ENCODE measurements at places on chromosomes 3 and 15.

DNA sequence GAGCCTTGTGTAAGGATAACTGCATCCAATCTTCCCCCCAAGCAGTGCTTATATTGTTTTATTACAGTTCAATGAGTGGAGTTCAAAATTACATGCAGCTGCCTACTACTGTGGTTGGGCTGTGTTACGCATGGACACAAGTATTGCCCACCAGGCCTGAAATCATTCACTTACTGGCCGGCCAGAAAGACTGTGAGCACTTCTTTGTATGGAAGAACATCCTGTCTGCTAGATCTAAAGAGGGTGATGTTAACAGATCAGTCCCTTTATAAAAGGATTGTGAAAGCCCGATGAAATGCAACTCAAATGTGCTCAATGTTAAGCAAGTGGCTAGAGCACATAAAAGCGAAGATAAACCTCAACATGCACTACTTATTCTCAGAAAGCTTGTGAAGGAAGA is 132.5 kb downstream of the FOXP1 start:
- DNase-seq: no peak

DNA sequence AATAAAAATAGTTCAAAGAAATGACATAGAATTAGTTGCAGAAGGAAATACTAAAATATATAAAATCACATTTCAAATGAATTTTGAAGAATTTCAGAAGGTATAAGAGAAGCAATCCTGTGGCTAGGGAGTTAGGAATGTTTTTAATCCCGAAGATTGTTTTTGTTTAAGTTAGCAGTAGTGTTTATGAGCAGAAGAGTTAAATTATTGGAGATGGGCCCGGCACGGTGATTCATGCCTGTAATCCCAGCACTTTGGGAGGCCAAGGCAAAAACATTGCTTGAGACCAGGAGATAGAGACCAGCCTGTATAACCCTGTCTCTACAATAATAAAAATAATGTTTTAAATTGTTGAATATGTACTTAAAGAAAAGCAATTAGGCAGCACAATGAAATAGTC is 432.5 kb downstream of the MFSD1 start:
- DNase-seq: no peak

DNA sequence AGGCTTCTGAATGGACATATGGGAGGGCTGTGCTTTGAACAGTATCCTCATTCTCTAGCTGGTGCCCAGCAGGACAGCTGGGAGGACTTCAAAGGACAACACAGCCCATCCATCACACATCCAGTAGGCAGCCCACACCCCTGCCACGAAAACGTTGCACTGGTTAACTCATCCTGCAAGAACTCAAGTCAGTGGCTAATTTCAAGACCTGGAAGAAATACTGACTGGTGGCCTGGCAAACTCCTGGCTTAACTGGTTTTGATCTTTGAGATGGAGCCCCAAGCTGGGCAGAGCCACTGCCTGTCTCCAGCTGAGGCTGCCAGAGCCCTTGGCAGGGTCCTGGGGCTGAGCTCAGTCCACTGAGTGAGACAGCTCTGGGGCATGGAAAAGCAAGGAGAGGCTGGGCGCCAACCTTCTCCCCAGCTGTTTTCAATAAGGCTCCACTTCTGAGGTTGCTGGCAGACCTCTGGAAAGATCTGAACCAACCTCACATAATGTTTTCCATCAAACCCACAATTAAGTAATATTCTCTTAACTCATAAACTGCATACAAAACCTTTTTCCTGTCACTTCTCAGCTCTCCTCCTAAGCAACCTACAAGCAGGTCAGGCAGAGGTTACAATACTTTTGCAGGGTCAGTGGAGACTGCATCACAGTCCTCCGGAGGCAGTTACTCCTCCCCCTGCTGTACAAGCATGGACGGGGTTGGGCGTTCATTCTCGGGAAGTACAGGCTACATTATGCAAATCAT is 110.3 kb downstream of the MYLK start:
- no peak for DNase-seq

DNA sequence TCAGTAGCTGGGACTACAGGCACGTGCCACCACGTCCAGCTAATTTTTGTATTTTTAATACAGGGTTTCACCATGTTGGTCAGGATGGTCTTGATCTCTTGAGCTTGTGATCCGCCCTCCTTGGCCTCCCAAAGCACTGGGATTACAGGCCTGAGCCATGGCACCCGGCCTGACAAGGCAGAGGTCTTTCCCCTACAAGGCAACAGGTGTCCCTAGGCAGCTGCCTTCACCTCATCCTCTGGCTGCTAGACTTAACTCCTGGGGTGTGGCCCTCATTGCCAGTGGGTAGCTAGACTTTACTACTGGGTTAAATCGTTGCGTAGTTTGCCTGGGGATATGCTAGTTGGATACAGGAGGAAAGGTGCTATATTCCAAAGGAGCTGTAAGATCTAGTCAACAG is 81.4 kb downstream of the CHRD start:
- DNase-seq: no peak

GRCh38 chr3:32937331-32937730 is 14.1 kb upstream of the CCR4 start:
- DNase-seq: no peak

DNA sequence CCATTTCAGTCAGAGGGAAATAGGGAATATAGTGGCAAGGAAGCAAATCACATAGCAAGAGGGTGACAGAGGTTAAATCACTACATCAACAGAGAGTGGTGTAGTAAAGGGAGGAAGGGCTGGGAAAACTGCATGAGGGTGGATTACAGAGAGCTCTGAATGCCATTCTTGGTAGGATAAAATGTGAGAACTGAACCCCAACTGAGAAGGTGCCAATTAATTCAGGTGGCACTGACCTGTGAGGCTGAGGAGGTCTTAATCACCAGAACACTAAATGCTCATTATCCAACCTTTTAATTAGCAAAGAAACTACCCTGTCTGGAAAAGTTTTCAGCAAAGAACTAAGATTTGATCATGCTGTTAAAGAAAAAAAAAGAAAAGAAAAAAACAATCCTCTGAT is 202.7 kb downstream of the LRRN1 start:
- DNase-seq: no peak

- DNase-seq: no peak
Observed at GRCh38 chr3:182500289-182500688, 293.0 kb upstream of the ATP11B start.

GRCh38 chr3:192904632-192905289 is 12.9 kb downstream of the MB21D2 start:
- DNase-seq: no peak

- DNase-seq: no peak
Observed at GRCh38 chr15:98809273-98809672, 160.9 kb downstream of the IGF1R start.

DNA sequence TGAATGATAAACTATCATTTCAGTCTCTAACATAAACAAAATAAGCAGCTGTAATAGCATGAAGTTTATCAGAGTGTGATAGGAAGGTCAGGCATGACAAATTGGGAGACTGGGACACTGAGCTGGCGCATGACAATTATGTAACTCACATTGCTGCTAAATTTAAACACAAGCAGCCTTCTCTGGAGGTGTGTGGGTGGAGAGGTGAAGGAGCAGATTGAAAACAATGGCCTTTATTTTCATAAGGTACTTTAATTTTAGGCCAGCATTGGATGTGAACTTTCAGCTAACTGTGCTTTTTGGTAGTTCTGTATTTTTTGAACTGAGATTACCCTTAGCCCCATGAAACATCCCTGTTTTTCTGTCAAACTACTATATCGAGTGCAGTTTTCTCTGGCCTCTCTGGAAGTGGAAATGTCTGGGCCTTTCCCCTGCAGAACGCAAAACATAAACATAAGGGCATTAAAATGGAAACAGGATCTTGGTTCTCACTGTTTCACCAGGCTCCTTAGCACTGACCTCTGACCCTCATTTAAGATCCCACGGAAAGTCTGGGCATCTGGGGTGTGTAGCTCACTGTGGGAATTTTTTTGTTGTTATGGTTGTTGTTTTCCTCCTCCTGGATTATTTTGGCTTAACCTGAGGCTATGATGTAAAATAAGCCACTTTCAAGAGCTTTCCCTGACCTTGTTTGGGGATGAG is 160.1 kb upstream of the DPH6 start:
- no peak for DNase-seq

GRCh38 chr3:99686955-99687612 is 48.7 kb downstream of the COL8A1 start:
- peak; percentile 32 for DNase-seq

GRCh38 chr3:1216856-1217255 is 124.0 kb downstream of the CNTN6 start:
- no peak for DNase-seq

DNA sequence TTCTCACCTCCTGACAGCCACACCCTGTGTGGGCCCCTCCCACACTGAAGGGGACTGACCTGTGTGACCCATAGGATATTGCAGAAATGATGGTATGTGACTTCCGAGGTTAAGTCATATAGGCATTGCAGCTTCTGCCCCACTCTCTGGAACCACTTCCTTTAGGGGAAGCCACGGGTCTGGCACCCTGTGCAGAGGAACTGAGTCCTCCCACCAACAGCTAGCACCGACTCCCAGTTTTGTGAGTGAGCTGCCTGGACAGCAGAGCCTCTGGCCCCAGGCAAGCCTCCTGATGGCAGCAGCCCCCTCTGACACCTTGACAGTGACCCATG is 24.6 kb upstream of the SLC6A6 start:
- no peak for DNase-seq

DNA sequence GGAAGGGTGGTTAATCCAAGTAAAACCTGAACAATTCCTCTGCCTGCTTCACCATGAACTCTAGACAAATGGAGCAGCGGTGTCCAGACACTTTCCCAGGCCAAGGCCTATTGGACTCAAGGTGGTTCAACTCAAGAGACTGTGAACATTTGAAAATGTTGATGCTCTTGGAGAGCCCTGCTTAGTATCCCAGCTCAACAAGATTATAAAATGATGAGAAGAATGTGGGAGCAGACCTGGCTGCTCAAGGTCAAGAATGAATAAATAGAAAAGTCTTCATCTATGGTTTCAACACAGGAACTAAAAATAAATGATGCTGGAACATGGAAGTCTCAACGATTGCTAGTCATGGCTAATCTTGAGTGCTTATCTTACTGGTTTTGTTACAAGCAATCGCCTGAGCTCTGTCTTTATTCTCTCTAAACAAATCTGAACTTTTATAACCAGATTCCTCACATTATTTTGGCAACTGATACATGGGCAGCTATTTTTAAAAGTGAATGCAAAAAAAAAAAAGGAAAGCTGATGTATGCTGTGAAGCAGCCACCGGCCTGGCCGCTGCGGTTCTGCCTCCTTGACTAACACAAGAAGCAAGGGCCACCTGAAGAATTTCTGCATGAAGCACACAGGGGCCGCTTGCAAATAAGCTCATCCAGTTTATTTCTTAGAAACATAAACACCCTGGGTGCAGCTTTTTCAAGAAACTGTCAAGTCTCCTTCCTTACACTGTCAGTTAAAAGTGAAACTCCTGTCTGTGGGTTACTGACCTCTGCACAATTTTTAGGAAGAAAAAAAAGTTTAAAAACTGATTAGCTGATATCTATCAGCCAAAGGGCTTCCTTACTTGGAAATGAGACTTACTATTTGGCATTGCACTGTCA is 120.1 kb upstream of the ARHGEF3 start:
- DNase-seq: no peak

DNA sequence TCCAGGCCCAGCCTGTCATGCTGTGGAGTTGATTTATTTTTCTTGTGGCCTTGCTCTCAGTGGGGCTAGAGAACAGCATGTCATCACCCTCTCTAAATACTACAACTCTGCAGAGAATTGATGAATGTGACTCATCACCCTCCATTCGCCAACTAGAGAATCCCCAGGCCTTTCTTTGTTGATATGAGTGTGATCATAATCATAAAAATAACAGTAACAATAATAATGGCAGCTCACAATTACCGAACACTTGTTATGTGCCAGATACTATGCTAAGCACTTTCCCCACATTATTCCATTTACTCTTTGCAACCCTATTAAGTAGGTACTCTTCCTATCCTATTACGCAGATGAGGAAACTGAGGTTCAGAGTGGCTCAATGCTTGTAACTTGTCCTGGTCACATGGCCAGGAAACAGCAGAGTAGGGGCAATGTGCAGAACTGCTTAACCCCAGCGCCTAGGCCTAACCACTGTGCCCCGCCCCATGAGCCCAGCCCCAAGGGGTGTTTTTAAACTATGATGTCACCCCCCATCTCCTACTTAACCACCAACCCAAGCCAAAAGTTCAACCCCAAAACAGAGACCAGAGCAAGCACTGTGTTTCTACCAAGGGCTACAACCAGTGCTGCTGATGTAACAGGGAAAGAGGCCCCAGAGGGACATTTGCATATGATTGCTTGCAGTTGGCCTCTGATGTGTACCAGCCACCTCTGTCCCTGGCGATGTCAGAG is 104.5 kb downstream of the ADCY5 start:
- no peak for DNase-seq

DNA sequence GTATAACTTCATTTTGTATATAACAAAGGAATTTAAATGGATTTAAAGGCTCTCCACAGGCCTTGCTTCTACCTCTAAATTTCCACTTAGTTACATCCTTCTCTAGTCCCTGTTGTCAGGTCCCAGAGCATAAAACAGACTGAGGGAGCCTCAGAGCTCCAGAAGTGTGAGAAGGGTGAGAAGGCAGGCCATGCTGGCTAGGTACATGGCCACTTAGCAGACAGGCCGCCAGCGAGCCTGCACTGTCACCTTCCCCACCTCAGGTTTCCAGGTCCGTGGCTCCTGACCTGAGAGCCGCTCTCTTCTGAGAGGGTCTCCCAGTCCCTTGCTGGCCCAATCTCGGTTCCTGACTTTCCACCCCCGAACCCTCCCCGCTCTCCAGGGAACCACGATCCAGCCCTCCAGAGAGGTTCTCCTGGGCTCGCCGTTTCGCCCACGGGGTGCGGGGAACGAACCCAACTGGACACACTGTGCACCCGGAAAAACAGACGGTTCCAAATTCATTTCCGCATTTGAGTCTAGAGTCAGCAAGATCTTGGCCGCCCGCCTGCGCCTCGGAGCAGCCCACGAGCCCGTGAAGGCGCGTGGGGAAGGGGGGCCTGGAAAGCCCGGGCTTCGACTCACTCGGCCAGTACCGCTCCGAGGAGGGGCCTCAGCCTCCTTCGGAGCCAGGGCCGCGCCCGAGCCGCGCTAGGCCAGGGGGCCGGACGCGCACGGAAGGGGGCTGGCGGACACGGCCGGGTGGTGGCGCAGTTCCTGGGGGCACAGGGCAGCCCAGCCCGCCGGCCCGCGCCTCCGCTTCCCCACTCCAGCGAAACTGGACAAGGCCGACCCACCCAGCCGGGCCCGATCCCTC is 16.7 kb upstream of the SOX2 start:
- DNase-seq: peak; percentile 31

DNA sequence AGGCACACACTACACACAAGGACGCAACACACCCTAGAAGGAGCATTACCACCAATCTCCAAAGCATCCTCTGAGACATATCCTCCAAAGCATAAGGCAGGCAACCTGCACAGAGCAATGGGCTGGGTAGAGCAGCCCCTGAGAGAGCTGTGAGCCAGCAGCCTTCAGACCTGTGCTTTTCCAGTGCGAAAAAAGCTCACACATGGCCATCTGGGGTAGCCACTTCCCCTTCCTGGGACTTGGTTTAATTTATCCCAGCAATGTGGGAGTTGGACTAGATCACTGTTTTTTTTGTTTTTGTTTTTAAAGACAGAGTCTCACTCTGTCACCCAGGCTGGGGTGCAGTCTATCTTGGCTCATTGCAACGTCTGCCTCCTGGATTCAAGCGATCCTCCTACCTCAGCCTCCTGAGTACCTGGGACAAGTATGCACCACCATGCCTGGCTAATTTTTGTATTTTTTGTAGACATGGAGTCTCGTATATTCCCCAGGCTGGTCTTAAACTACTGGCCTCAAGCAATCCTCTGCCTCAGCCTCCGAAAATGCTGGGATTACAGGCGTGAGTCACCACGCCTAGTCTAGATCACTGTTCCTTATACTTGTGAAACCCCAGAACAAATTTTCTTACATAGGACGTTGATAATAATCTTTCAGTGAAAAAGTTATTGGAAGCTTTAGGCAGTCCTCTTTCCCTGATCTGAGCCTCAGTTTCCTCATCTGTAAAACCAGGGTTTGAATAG is 18.9 kb downstream of the PTPN23 start:
- DNase-seq: no peak
